ENCODE measurements at places on chromosomes 12 and 14. TPM values are rescaled to one million over a fixed set of nuclear protein-coding genes. Genes with fewer than 3 reads are reported as not detected.

The DYRK4 gene
- 9.3 TPM for total RNA-seq

The ARHGAP9 gene
- total RNA-seq, result 0.75 TPM

The SIX4 gene
- 4.8 TPM for total RNA-seq

The IFT43 gene
- 16.1 TPM for total RNA-seq

The CAPS2 gene
- total RNA-seq, result not detected

The IL25 gene
- total RNA-seq, result not detected

The KRT82 gene
- not detected for total RNA-seq

The CACNA1C gene
- 0.05 TPM for total RNA-seq

The CLEC4D gene
- total RNA-seq, result not detected

The GDF3 gene
- 0.41 TPM for total RNA-seq

The KRT78 gene
- not detected for total RNA-seq

The SLC15A4 gene
- total RNA-seq, result 19.6 TPM

The C1QL4 gene
- 3.6 TPM for total RNA-seq

The NXPH4 gene
- 10.6 TPM for total RNA-seq

All from Caco-2 (cell line).